ENCODE measurements at places on chromosomes 7 and 10. TPM values are rescaled to one million over a fixed set of nuclear protein-coding genes. Genes with fewer than 3 reads are reported as not detected.

The SAMD9L gene
- 27.7 TPM for total RNA-seq

The OR6B1 gene
- total RNA-seq = not detected

The BLNK gene
- total RNA-seq = not detected

The SLC29A4 gene
- 1.0 TPM for total RNA-seq

The FAM25C gene
- not detected for total RNA-seq

The AQP1 gene
- total RNA-seq = 147 TPM

The LOXL4 gene
- total RNA-seq = 0.68 TPM

The CHST3 gene
- 7.0 TPM for total RNA-seq

The KLF14 gene
- total RNA-seq = not detected

Measured in dermis blood vessel endothelial cell (primary cell).